PC-3 (cell line): ENCODE measurements at places on chromosomes 7 and 10. TPM values are rescaled to one million over a fixed set of nuclear protein-coding genes. Genes with fewer than 3 reads are reported as not detected.

DNA sequence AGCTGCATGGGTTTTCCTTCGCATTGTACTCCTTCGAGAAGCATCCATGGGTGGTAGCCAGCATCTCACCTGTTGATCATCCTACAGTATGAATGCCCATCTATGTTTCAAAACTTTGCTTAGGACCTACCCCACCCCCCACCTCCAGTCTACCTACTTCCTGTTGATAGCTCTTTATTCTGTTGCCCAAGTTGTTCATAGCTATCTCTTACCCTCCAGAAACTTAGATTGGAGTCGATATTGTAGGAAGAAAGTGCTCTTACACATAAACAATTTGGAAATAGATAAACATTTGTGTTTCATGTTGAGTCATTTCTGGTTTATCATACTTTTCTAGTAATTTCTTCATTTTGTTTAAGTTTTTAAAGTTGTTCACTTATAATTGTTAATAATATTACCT is 90.1 kb downstream of the FAS start:
- no peaks in the 10 kb centered on the region for H3K27me3 ChIP-seq
- H3K36me3 ChIP-seq, result no peaks in the 10 kb centered on the region
- no peak for DNase-seq
- no peaks in the 10 kb centered on the region for H3K4me1 ChIP-seq
- H3K4me3 ChIP-seq, result no peak overlapping the region

GRCh38 chr10:36675458-36675880 is 449.9 kb upstream of the ANKRD30A start:
- DNase-seq, result peak; percentile 100
- peak overlapping the region; percentile 4 for H3K4me3 ChIP-seq
- peaks cover 52% of the 10 kb centered on the region for H3K4me1 ChIP-seq
- H3K27ac ChIP-seq, result peak overlapping the region; percentile 47
- H3K36me3 ChIP-seq, result no peaks in the 10 kb centered on the region

Gene PROSER2
- 52.5 and 66.0 TPM in 2 replicates for total RNA-seq

DNA sequence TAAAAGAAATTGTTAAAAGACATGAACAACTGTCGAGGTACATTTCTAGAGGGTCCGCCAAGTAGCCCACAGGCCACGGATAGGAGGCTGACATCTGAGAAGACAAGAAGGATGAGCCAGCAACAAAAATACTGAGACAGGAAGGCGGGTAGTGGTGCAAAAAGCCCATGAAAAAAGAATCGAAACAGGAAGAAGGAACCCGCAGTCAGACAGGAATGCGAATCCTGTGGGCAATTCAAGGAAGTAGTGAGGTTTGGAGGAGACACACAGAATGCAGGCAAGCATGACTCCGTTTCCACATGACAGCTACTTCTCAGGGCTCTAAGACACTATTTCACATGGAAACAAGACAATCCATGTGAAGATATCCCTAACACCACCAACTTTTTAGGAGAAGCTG is 125.2 kb downstream of the DOCK4 start:
- H3K4me3 ChIP-seq, result peak overlapping the region; percentile 18; the same call in 1 of the 2 replicates
- DNase-seq, result peak; percentile 25
- H3K27me3 ChIP-seq, result no peaks in the 10 kb centered on the region
- H3K27ac ChIP-seq, result peak overlapping the region; percentile 88
- H3K4me1 ChIP-seq, result peaks cover 28% of the 10 kb centered on the region

- H3K36me3 ChIP-seq, result no peaks in the 10 kb centered on the region
- peak overlapping the region; percentile 97 for H3K27ac ChIP-seq
- peaks cover 19% of the 10 kb centered on the region for H3K4me1 ChIP-seq
- peak; percentile 44 for DNase-seq
Observed at GRCh38 chr7:32658467-32658869, 163.2 kb downstream of the AVL9 start.

- no peaks in the 10 kb centered on the region for H3K27me3 ChIP-seq
- DNase-seq, result no peak
- no peaks in the 10 kb centered on the region for H3K4me1 ChIP-seq
- no peak overlapping the region for H3K27ac ChIP-seq
- H3K4me3 ChIP-seq, result no peak overlapping the region
- peaks cover 14% of the 10 kb centered on the region for H3K36me3 ChIP-seq
Observed at GRCh38 chr7:148753224-148753623, 54.5 kb downstream of the CUL1 start.

Gene SOSTDC1
- total RNA-seq, result 0.22 and 0.63 TPM in 2 replicates
